T-cell (primary cell): ENCODE measurements at places on chromosomes 2 and 18. TPM values are rescaled to one million over a fixed set of nuclear protein-coding genes. Genes with fewer than 3 reads are reported as not detected.

DNA sequence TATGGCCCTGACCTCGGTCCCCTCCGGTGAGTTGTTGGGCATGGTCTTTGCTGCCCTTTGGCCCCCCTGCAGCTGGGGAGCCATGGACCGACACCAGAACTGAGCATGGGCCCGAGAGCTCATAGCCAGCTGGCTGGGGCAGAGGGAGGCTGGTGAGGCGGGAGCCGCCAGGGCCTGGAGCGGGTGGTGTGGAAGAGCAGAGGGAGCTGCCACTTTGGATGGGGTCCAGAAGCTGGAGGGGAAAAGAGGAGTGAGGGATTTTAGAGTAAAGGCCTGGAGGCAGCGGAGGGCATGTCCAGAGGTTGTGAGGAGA, 16.5 kb upstream of the CNNM3 start:
- H3K27me3 ChIP-seq, result no peaks in the 10 kb centered on the region
- H3K4me1 ChIP-seq, result no peaks in the 10 kb centered on the region
- H3K36me3 ChIP-seq, result peaks cover 5% of the 10 kb centered on the region

- H3K27ac ChIP-seq, result no peak overlapping the region
- H3K36me3 ChIP-seq, result no peaks in the 10 kb centered on the region
- H3K4me1 ChIP-seq, result no peaks in the 10 kb centered on the region
- no peak overlapping the region for H3K4me3 ChIP-seq
Measured at GRCh38 chr18:41324934-41325333, 630.1 kb upstream of the PIK3C3 start.

DNA sequence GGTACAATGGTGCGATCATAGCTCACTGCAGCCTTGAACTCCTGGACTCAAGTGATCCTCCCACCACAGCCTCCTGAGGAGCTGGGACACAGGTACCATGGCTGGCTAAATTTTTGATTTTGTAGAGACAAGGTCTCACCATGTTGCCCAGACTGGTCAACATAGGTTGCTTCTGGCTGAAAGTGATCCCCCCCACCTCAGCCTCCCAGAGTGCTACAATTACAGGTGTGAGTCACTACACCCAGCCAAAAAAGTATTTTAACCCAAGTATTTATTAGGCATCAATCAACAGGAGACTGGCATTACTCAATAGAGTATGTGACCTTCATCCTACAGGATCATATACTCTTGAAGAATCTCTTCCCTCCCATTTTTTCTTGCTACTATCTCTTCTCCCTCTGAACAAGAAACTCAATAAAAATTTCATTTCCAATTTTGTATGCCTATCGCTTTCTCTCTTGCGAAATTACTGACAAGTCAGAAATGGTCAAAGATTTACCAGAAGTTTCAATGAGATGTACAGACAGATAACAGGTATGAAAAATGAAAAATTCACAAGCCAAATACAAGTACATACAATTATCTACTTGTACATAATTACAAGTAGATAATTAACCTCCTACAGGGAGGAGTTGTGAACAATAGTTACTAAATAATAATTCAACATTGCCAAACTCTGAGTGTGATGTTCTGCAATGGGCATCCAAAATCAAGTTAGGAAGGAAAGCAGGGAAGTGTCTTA, 34.9 kb upstream of the CCNT2 start:
- H3K27ac ChIP-seq, result no peak overlapping the region
- no peak for DNase-seq
- H3K36me3 ChIP-seq, result no peaks in the 10 kb centered on the region
- H3K4me1 ChIP-seq, result no peaks in the 10 kb centered on the region

GRCh38 chr2:132953771-132954170, 283.8 kb upstream of the LYPD1 start:
- H3K4me3 ChIP-seq, result no peak overlapping the region
- no peak overlapping the region for H3K27ac ChIP-seq
- H3K36me3 ChIP-seq, result no peaks in the 10 kb centered on the region
- H3K27me3 ChIP-seq, result no peaks in the 10 kb centered on the region
- H3K4me1 ChIP-seq, result no peaks in the 10 kb centered on the region

DNA sequence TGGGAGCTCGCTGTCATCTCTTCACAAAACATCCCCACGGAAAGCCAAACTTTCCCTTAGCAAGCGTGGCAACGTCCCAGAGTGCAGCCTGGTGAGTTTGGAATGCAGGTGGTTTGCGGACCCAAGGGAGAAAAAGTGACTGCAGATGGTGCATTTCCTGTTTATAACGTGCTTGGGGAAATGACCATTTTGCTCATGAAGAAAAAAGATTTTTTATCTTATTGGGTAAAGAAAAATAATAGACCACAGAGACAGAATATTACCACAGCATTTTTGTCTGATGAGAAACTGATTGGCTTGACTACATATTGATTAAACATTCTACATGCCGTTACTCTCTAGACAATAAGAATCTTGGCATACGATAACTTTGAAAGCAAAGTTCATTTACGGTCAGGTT, 136.5 kb downstream of the COPS8 start:
- H3K4me3 ChIP-seq, result no peak overlapping the region
- no peaks in the 10 kb centered on the region for H3K4me1 ChIP-seq
- no peak for DNase-seq
- H3K36me3 ChIP-seq, result no peaks in the 10 kb centered on the region
- H3K27me3 ChIP-seq, result peaks cover 15% of the 10 kb centered on the region
- no peak overlapping the region for H3K27ac ChIP-seq

- H3K36me3 ChIP-seq, result no peaks in the 10 kb centered on the region
- no peak overlapping the region for H3K4me3 ChIP-seq
- no peaks in the 10 kb centered on the region for H3K27me3 ChIP-seq
- no peak overlapping the region for H3K27ac ChIP-seq
- DNase-seq, result no peak
Measured at GRCh38 chr2:191311-192190, 72.3 kb downstream of the SH3YL1 start.

DNA sequence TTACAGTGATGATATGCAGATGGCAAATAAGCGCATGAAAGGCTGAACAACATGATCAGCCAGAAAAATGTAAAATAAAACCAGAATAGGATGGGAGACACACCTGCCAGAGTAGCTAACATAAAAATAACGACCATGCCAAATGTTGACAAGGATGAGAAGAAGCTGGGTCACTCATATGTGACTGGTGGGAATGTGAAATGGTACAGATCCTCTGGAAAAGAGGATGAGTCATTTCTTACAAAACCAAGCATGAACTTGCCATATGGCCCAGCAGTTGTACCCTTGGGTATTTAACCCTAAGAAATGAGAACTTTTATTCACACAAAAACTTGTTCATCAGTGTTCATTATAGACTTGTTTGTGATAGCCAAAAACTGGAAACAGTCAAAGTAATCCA, 143.8 kb downstream of the SH3BP4 start:
- no peak for DNase-seq
- no peak overlapping the region for H3K4me3 ChIP-seq
- no peaks in the 10 kb centered on the region for H3K36me3 ChIP-seq

- no peaks in the 10 kb centered on the region for H3K27me3 ChIP-seq
- no peak overlapping the region for H3K4me3 ChIP-seq
- H3K27ac ChIP-seq, result no peak overlapping the region
- no peaks in the 10 kb centered on the region for H3K36me3 ChIP-seq
- no peaks in the 10 kb centered on the region for H3K4me1 ChIP-seq
Measured at GRCh38 chr2:128449226-128450061, 130.8 kb upstream of the HS6ST1 start.

DNA sequence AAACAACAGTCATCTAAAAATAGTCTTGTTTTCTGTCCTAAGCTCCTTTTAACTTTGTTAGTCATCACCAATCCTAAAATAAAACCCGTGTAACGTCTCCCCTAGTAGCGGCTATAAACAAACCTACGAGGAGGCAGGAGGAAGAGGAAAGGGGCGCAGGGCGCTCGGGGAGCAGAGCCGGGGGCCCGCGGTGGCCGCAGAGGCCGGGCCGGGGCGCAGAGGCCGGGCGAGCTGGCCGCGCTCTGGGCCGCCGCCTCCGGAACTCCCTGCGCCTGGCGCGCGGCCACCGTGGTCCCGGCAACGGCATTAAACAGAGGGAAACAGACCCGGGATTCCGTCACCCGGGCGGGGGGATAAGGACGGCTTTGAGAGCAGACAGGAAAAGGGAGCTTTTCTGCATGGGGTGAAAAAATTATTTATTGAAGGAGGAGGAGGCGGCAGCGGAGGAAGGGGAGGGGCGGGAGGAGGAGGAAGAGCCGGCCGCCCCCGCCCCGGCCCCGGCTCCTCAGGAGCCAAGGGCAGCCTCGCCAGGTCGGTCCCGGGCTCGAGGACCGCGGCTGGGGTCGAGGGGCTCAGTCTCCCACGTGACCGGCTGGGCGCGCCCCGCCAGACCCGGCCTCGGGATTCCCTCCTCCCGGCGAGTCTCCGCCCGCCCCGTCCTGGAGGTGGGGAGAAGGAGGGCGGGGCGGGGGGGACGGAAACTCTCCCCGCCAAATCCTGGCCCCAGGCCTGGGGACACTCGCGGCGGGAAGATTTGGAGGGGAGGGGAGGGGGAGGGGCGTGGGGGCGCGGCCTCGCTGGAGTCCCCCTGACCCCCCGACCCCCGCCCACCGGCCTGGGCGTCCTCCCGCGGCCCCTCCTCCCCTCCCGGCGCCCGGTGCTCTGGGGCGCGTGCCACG, 1.8 kb upstream of the NFATC1 start:
- H3K27ac ChIP-seq, result no peak overlapping the region
- DNase-seq, result peak; percentile 54
- no peaks in the 10 kb centered on the region for H3K36me3 ChIP-seq
- peaks cover 8% of the 10 kb centered on the region for H3K4me1 ChIP-seq

The LDLRAD4 gene
- total RNA-seq, result 72.4 TPM

The YPEL5 gene
- 77.3 TPM for total RNA-seq
